Activated effector memory CD4-positive, alpha-beta T cell treated with anti-CD3 and anti-CD28 coated beads, Interleukin-2, amount 50 U/mL, for 16 hours (primary cell): ENCODE measurements at places on chromosomes 16 and 17.

DNA sequence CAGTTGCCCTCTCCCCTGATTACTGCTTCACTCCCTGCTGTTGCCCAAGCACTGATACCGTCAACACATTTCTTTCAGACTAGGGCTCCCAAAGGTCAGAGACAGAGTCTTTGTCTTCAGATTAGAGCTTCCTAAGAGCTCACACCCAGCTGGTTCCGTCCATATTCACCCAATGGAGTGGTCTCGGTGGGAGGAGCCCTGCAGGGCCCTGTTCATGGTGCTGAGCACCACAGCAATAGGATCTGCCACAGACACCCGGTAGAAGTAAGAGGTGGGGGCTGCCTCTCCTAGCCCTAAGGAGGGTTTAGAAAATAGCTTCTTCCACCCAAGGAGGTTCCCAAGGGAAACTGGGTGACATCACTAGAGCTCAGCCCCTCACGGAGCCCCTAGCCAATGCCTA, 128.3 kb downstream of the CCDC144A start:
- no peak for DNase-seq

- no peak for DNase-seq
Measured at GRCh38 chr17:309361-309888, 43.2 kb downstream of the RPH3AL start.

GRCh38 chr17:58534901-58535421, 20.5 kb upstream of the MTMR4 start:
- DNase-seq: no peak

DNA sequence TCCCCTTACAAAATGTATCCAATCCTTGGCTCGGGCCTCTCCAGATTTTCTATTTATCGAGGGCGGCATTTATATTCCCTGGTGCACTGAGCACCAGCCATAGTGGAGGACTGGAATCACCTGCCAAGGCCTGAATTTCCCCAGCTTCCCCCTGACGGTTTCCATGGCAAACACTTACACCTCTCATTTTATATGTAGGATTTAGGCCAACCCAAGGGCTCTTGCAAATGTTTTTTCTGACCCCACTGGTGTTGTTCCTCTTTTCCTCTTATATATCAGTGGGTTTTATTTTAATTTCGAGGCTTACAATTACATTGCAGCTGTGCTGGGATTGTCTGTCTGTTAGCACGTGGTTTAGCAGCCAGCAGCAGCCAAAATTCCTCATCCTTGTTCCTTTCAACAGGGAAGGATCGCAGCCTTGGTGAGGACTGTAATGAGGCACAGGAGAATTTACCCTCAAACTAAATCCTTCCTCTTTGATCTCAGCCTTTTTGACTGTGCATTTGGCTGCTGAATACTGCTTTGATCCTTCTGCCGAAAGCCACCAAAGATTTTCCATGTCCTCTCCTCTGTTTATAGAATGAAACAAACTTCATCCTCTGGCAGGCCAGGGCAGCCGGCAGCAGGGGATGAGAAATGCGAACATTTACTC, 26.5 kb upstream of the CES5A start:
- no peak for DNase-seq

- DNase-seq: no peak
Measured at GRCh38 chr17:80327518-80327917, 66.9 kb downstream of the RNF213 start.

- DNase-seq: peak; percentile 92
Measured at GRCh38 chr17:74972107-74972972, at the start of gene HID1. HID1 (minus strand) TSS chr17:74972759; CDS start chr17:74972656, 103 bp downstream.

GRCh38 chr17:31788956-31789355, 70.1 kb downstream of the COPRS start:
- DNase-seq: no peak

DNA sequence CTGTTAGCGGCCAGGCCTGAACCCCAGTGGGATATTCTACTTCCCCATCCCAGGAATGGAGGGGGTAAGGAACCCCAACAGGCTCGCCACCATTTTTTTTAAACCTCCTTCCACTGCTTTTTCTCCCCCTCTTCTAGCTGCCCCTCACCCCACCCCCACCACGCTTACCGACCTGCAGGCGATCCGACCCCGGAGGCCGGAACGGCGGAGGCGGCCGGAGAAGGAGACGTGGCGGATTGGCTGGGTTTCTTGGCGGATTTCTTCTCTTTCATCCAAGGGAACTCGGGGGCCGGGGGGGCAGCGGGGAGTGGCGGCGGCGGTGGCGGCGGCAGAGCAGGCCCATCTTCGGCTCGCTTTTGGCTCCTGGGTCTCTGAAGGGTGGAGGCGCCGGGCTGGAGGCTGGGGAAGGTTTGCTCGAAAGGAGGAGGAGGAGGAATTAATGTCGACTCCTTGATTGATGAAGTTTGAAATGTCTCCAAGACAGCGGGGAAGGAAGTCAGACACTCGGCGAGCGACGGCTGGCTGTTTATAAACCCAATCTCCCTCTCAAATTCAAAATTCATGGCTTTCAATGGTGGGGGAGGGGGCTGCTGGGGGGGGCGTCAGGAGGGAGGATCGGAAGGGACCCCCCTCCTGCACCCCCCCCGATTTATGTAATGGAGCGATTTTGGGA, 424 bp downstream of the HOXB2 start:
- peak; percentile 78 for DNase-seq

DNA sequence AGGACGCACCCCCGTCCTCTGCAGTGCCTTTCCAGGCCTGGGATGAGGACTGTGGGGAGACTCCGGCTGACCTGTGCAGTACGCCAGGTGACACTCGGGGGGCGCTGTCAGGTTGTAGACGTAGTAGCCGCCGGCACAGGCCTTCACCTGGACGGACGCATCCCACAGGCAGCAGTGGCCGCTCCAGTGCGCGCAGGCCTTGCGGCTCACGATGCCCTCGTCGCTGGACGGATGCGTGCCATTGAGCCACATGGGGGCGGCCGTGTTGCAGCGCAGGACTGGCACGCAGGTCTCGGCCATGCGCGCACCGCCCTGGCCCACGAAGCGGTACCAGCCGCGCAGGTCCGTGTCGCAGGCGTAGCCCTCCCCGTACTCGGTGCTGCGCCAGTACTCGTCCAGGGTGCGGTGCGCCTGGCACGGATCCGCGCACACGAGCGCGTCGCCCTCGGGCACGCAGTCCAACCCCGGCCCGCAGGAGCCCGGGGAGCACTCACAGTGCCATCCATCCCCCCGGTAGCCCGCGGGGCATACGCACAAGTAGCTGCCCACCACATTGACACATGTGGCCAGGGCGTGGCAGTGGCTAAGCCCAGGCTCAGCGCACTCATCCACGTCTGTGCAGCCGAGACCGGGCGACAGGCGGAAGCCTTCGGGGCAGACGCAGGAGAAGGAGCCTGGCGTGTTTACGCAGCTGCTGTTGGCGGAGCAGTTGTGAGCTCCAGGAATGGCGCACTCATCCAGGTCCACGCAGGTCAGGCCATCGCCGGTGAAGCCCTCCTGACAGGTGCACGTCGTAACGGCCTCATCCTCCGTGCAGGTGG, 3.9 kb downstream of the UMOD start:
- no peak for DNase-seq

DNA sequence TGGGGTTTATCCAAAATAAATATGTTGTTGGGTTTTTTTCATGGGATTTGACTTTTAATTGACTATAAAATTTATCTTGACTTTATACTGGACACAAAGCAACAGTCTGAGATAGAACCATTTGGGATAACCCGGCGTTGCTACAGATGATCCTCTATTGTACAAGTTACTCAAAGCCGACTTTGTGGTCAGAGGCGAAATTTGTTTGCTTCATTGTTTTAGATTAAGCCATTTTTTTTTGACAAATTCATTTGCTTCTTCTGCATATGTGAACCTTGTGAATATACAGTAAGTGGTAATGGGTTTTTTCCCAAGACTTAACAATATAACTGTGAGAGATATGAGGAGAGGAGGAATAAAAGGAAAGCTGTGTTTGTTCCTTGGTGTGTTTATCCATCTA, 11.8 kb downstream of the MYO1D start:
- DNase-seq: no peak

- DNase-seq: no peak
Measured at GRCh38 chr17:41777574-41778188, 8.8 kb downstream of the JUP start.

DNA sequence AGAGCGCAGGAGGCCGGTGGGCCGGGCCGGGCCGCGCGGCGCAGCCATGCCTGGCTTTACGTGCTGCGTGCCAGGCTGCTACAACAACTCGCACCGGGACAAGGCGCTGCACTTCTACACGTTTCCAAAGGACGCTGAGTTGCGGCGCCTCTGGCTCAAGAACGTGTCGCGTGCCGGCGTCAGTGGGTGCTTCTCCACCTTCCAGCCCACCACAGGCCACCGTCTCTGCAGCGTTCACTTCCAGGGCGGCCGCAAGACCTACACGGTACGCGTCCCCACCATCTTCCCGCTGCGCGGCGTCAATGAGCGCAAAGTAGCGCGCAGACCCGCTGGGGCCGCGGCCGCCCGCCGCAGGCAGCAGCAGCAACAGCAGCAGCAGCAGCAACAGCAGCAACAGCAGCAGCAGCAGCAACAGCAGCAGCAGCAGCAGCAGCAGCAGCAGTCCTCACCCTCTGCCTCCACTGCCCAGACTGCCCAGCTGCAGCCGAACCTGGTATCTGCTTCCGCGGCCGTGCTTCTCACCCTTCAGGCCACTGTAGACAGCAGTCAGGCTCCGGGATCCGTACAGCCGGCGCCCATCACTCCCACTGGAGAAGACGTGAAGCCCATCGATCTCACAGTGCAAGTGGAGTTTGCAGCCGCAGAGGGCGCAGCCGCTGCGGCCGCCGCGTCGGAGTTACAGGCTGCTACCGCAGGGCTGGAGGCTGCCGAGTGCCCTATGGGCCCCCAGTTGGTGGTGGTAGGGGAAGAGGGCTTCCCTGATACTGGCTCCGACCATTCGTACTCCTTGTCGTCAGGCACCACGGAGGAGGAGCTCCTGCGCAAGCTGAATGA, 606 bp downstream of the THAP11 start:
- DNase-seq: peak; percentile 86

DNA sequence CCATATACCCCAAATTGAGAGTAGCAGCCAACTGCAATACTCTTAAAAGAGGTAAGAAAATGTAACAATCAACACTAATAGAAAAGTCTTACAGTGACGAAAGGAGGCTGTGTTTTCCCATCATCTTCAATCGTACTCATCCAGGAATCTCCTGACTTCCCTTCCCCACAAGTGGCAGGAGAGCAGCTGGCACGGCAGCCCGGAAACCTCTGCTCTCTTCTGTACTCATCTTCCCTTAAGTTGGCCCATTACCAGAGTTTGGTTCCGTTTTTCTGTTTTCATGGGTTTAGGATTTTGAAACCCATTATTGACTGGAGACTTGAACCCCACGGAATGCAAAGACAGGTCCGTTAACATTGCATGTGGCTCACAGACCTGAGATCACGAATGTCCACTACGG, 11.7 kb upstream of the CD300H start:
- no peak for DNase-seq

DNA sequence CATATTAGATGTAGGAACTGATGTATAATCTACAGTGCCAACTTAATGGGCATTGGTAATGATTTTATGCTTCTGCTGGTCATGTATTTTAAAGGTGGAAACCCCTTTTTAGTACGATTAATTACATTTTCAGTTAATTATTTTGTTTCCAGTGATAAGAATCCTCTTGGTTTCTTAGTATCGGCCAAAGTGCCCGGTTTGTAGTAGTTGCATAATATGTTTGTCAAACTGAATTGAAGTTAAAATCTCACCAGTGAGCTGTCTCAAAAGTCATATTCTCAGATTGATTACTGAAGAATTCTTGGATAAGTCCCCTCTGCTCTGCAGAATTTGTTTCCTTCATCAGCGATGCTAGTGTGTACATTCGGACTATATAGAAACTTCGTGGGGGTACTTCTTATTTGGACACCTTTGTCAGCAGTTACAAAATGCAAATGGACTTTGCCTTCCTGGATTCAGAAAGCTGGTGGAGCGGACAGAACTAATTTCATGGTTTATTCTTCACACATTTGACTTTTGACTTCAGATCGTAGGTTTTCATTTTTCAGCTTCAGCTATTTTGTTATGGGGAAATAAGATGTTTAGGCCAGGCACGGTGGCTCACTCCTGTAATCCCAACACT, 28.2 kb downstream of the SLC47A1 start:
- no peak for DNase-seq

- no peak for DNase-seq
Measured at GRCh38 chr17:73584049-73584448, 60.2 kb downstream of the SDK2 start.

- DNase-seq: peak; percentile 66
Measured at GRCh38 chr17:57597531-57598453, 147.3 kb downstream of the CCDC182 start.

DNA sequence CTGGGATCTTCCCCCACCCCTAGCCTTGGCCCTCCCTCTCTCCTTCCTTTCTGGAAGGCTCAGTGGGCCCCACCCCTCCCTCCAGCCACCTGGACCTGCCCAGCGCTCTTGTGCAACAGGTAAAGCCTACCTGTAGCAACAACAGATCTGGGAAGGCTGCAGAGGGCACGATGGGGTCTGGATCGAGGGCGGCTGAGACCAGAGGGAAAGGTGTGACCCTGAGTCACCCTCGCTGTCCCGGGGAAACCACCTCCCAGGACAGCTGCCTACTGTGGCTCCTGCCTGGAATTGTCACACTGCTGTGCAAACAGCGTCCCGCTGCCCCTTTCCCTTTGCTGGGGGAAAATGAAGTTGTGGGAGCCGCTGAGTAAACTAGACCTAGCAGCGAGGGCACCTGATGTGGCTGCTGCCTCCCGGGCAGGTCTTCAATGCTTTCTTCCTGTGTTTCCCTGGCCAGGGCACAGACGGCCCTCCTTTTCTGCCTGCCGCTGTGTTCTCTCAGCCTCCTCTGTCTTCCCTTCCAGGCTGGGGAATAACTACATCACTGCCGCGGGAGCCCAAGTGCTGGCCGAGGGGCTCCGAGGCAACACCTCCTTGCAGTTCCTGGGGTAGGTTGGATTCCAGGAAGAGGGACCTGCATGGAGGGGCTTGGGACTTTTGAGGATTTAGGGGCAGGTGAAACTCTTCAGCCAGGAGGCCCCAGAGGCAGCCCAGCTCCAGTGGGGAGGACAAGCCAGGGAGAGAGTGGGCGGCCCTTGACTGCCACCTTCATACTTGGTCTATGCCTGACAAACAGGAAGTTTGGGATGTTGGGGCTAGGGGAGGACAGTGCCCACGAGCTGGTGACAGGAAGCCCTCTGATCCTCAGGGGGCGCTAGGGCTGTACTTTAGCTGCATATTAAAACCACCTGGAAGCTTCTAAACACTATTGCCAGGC, 22.2 kb upstream of the CYLD start:
- no peak for DNase-seq

- DNase-seq: peak; percentile 92
Measured at GRCh38 chr17:16991349-16992009, 19.6 kb upstream of the TNFRSF13B start.

DNA sequence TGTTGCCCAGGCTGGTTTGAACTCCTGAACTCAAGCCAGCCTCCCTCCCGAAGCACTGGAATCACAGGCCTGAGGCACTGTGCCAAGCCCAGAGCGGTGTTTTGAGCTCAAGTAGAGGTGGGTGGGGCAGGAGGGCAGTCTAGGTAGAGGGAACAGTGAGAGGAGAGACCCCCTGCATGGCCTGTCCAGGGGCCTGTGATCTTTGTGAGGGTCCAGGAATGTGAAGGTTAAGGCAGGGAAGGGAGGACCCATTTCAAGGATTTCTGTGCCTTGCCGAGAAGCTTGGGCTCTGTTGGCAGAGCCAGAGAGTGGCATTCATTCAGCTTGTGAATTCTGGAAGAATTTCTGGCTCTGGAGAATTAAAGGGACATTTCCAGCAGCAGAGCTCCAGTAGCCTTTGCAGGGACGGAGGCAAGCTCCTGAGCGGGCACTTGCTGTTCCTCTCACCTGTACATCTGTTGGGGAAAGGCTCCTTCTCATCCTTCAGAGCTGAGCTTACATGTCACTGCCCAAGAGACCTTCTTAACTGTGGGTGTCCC, 2.7 kb downstream of the WWOX start:
- no peak for DNase-seq
